ENCODE measurements at places on chromosomes 3 and 15.

DNA sequence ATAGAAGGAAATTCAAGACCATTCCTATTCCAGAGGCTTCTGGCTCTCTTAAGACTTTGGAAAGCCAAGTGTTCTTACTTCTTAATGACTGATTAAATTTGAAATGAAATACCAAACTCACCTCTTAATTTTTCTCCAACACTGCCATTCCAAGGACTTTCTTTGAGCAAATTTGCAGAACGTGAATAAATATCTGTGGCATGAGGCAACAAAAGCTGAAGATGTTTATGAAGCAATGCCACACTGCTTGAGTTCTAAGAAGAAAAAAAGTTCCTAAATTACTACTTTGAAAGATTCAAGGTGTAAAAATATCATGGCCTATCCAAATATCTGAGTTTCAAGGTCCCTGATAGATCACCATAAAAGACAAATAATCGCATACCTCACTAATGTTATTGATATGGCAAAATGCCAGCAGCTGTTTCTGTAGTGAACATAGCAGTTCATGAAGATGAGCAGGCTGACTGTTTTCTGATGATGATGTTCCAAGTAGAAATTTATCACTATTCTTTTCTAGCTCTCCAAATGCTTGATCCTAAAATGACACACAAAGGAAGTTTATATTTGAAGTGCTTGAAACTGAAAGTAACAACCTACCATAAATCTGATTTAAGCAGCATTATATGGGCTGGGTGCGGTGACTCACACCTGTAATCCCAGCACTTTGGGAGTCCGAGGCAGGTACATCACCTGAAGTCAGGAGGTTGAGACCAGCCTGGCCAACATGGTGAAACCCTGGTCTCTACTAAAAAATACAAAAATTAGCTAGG lies 104.4 kb downstream of the HERC1 start:
- DNase-seq = no peak

DNA sequence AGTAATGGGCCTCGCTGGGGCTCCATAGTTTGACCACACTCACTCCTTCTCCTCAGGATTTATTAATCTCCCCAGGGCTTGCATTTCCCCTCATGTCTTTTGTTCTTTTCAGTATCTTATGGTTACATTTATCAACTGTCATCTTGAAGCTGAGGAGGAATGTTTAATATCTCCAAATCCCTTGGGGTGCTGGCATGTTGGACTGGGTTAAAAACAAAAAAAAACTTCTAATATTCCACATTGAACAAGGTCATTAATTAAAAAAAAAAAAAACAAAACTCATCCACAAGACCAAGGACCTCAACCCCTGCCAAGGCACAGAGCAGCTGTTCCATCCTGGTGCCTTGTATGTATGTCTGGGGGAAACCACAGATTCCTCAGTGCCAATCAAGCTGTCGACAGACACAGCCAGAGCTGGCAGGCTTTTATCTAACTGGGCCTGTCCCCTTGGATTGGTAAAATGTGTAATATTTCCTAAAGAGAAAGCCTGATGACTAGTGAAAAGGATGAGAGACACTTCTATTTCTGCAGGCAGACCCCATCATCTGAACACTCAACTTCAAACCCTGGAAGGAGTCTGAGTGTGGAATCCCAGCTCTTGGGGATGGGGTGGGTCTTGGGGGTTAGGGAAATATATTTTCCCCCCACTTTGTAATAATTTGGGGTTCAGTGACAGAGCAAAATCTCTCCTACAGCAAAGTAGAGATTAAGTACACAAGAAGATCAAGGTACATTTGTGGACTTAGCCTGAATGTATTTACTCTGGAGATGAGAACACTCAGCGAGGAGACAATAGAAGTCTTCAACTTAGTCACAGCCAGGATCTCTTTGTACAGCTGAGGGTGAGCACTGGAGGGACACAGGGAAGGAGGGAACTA lies 69.1 kb downstream of the TTC23 start:
- no peak for DNase-seq

GRCh38 chr15:48411971-48412591 lies 80.9 kb downstream of the DUT start:
- DNase-seq = no peak

- no peak for DNase-seq
These were observed 5.5 kb upstream of the GP5 start for GRCh38 chr3:194404365-194405140.

- DNase-seq = no peak
These were observed 1.7 kb downstream of the PLA2G4D start for GRCh38 chr15:42092398-42093318.

GRCh38 chr15:96306321-96306720 lies 24.2 kb upstream of the NR2F2 start:
- no peak for DNase-seq

GRCh38 chr15:99956022-99956775 lies 223.0 kb upstream of the LYSMD4 start:
- no peak for DNase-seq

DNA sequence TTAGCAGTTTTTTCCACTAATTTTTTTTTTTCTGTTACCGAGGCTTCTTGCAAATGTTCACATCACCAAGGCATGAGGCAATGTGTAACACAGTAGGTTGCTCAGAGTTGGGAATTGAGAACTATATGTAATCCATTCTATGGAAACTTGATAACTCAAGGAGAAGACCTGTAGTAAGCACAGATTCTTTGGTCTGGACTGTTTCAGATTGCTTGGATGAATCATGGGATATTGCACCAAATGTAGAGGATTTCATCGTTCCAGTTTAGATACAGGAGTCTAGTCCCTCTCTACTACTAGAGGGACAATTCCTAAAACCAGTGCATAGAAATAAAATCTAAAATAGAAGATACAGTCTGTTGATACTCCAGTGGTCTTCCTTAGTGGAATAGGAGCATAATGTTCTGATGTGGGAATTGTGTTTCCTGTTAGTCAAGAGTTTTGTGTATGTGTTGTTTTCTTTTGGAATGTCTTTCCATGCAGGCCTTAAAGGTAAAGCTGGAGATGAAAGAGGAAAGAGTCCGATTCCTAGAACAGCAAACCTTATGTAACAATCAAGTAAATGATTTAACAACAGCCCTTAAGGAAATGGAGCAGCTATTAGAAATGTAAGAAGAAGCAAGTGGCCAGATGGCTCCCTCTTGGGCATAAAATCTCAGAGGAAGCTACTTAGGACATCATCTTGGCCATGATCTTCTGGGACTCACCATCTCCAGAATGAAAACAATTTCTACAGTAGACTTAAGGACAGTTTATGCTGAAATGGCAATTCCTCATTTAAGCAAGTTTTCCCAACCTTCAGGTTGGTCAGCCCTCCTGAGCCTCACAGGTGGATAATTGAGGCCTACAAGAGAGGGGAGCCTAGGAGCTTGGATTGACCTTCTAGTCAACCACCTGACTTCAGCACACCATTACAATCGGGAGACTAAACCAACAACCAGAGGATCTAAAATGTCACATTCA lies 10.7 kb downstream of the KNSTRN start:
- no peak for DNase-seq

DNA sequence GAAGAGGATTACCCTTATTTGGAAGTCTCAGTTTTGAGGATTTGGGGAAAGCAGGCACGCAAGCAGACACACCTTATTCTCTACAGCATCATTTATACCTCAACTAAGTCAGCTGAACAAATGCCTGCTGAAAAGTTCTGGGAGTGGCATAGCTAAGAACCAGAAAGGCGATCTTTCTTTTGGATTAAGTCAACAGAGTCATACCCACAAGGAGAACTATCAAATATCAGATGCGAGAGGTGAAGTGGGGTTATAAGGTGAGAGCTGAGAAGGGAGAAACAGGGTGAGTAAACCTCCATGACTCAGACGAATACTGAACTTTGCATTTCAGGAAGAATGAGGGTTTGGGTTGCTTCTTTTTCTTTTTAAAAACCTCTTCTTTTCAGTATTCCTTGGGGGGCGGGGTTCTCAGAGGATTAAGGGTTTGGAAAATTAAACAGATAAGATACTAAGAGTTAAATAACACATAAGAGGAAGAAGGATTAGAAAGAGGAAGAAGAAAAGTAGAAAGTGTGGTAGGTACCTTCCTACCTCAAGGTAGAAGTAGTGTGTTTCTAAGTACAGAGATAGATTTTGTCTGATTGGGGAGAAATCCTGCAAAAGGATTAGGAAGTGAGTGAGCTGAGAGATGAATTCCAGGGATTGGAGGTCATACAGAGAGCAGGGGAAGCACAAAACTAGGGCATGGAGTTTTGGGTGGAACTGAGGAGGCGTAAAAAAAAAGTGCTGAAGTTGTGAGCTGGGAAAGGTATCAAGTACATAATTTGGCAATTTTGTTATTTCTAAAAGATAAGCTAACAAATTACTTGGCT lies 41.3 kb upstream of the ICE2 start:
- DNase-seq = no peak

GRCh38 chr3:22627993-22628499 lies 575.1 kb upstream of the UBE2E2 start:
- DNase-seq = no peak

GRCh38 chr3:73332558-73332957 lies 271.1 kb downstream of the EBLN2 start:
- no peak for DNase-seq

DNA sequence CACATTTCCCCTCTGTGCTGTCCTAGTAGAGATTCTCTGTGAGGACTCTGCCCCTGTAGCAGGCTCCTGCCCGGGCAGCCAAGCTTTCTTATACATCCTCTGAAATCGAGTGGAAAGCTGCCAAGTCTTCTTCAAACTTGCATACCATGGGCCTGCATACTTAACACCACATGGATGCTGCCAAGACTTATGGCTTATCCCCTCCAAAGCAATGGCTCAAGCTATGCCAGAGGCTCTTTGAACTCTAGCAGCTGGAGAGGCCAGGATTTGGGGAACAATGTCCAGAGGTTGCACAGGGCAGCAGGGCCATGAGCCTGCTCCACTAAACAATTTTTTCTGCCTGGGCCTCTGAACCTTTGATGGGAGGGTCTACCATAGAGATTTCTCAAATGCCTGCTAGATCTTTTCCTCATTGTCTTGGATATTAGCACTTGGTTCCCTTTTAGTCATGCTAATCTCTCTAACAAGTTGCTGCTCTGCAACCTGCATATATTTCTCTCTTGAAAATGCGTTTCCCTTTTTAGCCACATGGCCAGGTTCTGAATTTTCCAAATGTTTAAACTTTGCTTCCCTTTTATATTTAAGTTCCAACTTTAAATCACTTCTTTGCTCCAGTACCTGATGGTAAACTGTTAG lies 6.1 kb upstream of the PLSCR4 start:
- DNase-seq = no peak

DNA sequence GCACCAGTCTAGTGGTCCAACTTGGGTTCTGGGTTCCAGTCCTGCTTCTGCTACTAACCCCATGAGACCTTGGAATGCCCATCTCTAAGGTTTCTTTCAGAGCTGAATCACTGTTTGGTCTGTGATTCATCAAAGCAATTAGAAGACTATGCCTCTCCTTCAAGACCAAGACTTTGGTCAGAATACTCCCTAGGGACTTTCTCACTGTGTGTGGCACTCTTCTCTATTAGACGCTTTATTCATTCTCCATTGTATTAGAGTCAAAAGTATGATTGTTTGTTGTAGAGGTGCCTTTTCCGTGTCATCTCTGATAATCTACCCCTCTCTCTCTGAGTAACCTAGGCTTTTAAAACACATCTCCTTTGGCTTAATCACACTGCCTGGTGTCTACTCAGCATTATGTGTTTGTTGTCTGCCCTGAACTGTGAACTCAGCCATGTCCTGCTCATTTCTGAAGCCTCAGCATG lies 90.5 kb downstream of the LPP start:
- no peak for DNase-seq

- DNase-seq = no peak
These were observed 16.1 kb downstream of the MAP2K1 start for GRCh38 chr15:66402761-66403284.

DNA sequence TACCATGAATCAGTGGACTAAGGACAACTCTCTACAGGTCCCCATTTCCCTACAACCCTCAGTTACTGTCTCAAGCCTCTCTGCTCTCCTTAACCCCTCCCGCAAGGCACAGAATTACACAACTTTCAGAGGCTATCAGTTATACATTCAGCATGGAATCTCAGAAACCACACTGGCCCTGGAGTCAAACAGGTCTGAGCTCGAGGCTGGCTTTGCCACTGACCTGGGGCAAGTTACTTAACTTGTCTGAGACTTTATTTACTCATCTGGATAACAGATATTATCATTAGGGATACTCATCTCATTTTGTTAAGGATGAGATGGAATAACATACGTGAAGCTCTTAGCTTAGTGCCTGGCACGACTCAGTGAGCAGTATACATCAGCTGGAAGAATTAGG lies 95.2 kb downstream of the WDR76 start:
- DNase-seq = no peak

DNA sequence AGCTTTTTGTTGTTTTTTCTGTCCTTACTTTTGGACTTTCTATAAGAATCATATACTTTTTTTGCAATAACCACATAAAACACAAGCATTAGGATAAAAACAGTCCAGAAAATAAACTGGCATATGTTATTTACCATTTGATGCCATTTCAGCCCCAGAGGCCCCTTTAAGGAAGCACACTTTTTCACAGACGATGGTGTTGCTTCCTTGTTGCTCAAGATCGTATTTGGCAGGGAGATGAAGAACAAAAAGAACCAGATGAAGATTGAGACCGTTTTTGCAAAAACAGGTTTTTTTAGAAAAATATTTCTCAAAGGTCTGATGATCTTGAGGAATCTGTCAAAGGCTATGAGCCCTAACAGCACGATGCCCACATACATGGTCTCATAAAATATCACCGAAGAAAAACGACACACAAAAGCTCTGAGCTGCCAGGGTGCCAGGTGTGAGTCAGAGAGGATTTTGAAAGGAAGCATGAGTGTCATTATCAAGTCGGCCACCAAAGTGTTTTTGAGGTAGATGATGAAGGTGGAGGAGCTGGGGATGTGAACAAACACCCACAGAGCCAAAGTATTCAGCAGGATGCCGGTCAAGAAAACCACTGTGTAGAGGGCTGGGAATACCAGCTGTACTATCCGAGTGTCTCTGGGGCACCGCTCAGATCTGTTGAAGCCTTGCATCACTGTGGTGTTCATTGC lies 902 bp downstream of the P2RY13 start:
- DNase-seq = no peak

- DNase-seq = no peak
These were observed 25.7 kb downstream of the FSIP1 start for GRCh38 chr15:39756806-39757522.

- no peak for DNase-seq
These were observed 203.7 kb upstream of the ZNF385D start for GRCh38 chr3:21954709-21955108.

- no peak for DNase-seq
These were observed 336.6 kb upstream of the SLCO3A1 start for GRCh38 chr15:91516866-91517265.

- DNase-seq = no peak
These were observed 14.7 kb upstream of the RPL29 start for GRCh38 chr3:52010431-52010830.

DNA sequence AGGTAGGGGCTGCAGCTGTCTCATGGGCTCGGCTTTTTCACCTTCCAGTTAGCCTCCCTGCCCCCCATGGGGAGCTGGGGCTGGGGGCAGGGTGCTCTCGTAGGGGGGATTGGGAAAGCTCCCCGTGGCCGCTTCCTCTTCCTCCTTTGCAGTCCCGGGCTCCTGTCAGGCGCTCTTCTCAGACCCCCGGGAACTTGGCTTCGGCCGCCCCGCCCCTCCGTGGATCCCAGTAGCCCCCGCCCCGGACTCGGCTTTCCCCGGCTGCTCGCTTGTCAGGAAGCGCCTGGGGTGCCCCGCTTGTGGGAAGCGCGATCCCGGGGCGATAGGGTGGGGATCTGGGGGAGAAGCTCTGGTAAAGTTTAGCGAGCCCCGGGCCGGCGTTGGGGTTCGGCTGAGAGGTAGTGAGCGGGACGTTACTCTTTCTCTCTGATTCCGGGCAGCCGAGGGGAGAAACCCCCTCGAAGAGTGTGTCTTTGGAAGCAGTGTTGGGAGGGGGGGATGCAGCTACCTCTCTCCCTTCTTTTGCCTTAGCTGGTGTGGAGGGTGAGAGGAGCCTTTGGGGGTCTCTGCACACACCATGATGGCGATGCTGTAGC lies 611 bp downstream of the PIAS1 start:
- DNase-seq = peak; percentile 9

Data from stimulated activated CD8-positive, alpha-beta memory T cell treated with anti-CD3 and anti-CD28 coated beads, Interleukin-15, amount 100 ng/mL, for 4 hours (primary cell).